ENCODE measurements at places on chromosomes 12 and 14.

GRCh38 chr12:19819231-19819630 lies 379.9 kb downstream of the AEBP2 start:
- DNase-seq = no peak

DNA sequence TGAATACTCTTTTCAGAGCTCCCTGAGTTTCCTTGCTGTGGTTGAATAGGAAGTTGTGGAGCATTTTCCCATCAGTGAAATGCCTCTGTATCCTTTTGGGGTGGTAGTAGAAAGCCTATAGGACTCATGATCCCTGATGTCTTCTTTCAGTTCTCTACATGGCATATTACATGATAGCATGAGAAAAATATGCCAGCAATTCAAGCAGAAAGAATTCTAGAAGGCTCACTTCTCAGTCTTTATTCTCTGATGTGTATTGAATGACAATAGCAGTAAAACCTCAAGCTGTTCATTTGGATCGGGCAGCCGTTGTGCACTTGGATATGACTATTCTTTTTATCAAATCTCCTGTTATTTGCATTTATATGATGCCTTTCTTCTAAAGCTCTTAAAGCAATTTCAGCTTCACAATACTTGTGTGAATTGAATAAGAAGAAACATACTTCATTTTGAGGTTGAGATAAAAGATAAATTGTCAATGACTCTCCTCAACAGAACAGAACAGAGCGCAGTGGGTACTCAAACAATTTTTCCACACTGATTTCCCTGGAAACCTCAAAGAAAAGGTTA lies 251.5 kb upstream of the FBXO33 start:
- no peak for DNase-seq

DNA sequence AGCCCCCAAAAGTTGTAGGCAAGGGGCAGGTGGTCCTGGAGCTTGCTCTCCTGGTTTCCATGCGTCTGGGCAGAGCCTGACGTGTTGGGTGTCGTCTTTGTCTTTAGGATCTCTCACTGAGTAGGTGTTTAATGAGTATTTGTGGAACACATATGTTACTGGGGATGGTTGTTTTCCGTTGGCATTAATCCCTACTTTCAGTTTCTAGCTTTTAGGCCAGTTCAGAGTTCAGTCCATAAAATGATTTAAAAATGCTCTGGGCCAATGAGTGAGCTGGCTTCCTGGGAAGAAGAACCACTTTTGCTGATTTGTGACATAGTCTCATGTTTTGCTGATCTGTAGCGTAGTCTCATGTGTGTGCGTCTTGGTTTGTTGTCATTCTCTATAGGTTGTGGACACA lies 10.9 kb downstream of the AACS start:
- DNase-seq = no peak

GRCh38 chr12:128551266-128551665 lies 272.5 kb downstream of the SLC15A4 start:
- DNase-seq = peak; percentile 58

DNA sequence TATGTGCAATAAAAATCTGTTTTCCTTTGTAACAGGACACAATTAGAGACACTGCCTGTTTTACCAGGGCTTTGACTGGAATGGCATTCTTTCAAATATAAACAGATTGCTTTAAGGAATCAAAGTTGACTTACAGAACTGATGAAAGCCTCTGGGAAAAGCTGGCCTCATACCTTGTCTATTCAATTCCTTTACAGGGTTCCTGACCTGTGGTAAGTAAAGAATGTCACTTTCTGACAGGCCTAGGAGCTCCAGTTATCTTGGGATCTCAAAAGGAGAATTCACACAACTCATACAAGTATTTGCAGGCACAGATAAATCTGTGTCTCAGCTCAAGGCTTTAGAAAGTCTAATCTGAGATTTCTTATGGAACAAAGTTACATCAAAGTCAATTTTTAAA lies 88.4 kb downstream of the BCAT1 start:
- DNase-seq = no peak

DNA sequence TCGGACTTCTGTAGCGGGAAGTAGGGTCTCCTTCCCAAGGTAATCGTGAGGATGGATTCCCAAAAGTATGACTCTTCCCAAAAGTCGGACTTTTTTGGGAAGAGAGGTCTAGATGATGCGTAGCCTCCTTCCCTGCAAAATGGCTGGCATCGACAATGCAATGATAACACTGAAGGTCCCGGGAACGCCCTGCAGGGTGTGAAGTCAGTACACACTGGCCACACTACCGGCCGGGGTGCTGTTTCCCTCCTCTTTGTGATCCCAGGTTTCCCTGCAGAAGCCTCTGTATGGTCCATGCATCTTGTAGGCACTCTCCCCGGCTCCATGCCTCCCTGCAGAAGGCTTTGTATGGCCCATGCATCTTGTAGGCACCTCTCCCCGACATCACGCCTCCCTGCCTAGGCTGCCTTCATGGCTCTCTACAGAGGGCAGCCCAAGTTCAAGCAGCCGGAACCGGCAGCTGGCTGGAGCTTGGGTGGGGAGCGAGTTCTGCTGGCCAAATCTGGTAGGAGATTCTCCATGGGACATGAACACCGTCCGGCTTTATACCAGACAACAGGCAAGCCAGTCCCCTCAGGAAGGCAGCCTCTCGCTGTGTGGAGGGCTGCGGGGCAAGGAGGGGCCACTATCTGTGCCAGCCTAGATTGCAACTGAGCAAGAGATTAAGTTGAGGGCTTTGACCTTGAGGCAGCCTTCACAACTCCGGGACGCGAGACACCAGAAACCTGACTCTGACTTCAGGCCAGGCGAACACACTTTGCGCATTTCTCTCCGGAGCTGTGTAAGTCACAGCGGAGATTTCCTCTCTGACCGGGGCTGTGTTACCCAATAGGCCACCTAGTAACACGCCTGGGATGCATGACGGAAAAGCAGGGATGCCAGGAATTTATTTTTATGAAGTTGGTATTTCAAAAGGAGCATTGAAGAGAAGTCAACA lies 23.5 kb downstream of the FZD10 start:
- DNase-seq = no peak

DNA sequence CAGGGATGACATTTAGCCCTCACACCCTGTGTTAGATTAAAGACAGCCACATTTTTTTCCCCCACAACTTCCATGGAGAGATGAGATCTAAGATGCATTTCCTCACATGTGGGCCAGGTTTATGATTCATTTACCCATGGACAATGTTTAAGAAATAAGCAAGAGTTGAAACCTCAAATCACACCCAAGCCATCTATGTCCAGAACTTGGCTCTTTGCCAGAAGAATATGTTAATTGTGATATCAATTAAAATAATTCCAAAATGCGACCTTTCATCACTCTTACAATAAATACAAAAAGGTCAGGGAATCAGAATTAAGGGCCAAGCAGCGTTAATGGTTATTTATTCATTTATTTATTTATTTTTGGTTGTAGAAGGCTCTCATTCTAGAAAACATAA lies 1376.9 kb upstream of the TMEM132C start:
- no peak for DNase-seq

DNA sequence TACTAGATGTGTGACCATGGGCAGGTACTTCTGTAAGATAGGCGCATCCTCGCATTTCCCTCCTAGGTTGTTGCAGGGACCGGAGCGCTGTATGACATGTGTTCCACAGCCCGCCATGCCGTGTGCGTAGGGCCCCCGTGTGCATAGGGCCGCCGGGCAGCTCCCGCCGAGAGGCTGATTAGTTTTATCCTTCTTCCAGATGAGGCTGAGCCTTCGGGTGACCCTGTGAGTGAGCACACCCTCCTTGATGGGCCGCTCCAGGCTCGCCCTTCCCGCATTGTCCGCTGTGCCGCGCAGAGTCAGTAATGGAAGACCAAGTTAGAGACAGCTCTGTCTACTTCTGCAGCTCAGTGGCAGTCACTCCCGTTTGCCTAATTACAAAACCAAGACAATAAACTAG lies 72.9 kb upstream of the DYNC1H1 start:
- no peak for DNase-seq

DNA sequence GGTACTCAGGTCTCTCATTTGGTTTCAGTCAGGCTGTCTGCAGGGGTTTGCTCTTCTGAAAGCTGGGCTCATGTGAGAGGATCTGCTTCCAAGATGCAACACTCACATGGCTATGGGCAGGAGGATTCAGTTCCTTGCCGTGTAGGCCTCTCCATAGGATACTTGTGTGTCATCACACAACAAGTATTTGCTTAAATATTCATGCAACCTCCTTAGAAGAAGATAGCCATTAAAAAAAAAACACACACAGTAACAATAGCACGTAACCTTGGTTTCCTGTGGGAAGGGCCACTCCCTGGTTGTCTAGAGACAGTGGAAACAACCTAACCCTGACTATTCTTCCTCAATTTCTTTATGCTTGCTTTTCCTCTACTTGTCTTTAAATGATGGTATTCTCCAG lies 31.8 kb upstream of the CLEC4E start:
- DNase-seq = no peak

- DNase-seq = no peak
Observed at GRCh38 chr12:24223926-24224325, 274.5 kb upstream of the SOX5 start.

DNA sequence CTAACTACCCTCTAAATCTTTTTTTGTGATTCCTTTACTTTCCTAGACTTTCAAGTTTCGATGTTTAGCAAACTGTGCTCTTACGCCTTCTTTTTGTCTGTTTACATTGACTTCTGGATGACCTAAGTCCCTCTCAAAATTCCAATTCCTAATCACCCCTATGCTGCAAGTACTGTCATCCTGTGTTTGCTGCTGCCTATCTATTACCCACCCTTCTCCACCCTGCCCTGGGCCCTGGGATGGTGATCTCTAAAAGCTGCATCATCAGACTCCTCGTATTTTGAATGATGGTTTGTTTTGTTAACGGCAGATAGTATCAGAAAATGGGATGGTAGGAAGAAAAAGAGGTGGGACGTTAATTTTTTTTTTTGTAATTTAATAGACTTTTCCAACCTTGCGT lies 272.1 kb downstream of the DIO2 start:
- no peak for DNase-seq

- DNase-seq = peak; percentile 7
Observed at GRCh38 chr14:77407158-77407557, 16.2 kb downstream of the NOXRED1 start.

- DNase-seq = no peak
Observed at GRCh38 chr12:124399622-124400021, 104.7 kb downstream of the RFLNA start.

- DNase-seq = no peak
Observed at GRCh38 chr12:28500373-28501024, 310.2 kb downstream of the CCDC91 start.

DNA sequence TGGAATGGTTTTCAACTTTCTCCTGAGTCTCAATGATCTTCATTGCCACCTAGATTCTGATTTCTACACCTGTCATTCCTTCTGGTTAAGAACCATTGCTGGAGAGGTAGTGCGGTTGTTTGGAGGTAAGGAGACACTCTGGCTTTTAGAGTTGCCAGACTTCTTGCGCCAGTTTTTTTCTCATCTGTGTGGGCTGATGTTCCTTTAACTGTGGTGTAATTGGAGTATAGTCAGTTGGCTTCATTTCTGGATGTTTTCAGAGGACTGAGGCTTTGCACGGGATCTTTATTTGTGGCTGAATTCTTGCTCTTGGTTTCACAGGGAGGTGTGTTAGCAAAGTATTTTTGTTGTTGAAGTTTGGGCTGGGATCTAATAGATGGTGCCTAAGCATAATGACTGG lies 5.7 kb upstream of the CLEC4D start:
- no peak for DNase-seq

- DNase-seq = no peak
Observed at GRCh38 chr12:66596199-66596598, 82.7 kb downstream of the GRIP1 start.

GRCh38 chr12:95810411-95810810 lies 19.8 kb upstream of the NTN4 start:
- DNase-seq = no peak

DNA sequence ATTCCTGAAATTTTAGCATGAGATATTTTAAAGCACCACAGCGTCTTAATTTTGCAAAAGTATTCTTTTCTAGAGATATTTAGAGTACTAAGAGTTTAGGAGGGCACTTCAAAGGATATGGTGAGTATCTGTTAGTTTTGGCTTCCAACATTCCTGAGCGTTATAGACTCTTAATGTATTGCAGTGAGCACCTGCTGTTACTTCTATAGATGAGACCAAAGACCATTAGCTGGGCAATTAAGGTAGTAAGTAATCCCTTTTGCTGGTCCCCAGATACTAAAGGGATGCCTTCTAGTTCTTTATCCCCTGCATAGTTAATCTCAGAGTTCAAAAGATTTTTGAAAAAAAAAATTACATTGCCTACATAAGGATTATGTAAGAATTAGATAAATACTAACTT lies 975.6 kb downstream of the GALC start:
- DNase-seq = no peak

GRCh38 chr12:124273630-124274029 lies 21.3 kb upstream of the RFLNA start:
- no peak for DNase-seq

GRCh38 chr14:99075061-99075460 lies 196.9 kb downstream of the BCL11B start:
- DNase-seq = peak; percentile 14

DNA sequence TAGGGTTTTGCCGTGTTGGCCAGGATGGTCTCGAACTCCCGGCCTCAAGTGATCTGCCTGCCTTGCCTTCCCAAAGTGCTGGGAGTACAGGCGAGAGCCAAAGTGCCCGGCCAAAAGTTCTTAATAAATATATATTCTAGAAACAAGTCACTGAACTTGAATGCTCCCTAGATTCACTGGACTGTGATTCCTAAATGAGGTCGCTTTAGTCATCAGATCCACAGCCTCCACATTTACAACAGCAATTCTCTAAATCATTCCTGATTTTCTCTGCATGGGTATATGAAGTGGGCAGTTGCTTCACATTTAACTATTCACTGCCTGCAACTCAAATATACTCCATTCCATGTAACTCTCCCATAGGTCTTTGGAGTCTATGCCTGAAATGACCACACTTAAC lies 813.0 kb downstream of the GALC start:
- DNase-seq = no peak

DNA sequence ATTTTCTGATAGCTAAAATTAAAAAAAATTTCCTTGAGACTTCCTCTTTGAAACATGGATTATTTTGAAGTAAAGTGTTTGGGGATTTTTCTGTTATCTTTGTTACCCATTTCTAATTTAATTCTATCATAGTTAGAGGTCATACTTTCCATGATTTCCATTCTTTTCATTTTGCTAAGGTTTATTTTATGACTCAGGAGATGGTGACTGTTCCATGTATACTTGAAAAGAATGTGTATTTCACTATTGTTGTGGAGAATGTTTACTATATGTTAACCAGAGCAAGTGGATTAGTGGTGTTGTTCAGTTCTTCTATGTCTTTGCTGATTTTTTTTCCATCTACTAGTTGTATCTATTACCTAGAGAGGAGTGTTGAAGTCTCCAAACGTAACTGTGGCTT lies 250.5 kb upstream of the PELI2 start:
- no peak for DNase-seq

DNA sequence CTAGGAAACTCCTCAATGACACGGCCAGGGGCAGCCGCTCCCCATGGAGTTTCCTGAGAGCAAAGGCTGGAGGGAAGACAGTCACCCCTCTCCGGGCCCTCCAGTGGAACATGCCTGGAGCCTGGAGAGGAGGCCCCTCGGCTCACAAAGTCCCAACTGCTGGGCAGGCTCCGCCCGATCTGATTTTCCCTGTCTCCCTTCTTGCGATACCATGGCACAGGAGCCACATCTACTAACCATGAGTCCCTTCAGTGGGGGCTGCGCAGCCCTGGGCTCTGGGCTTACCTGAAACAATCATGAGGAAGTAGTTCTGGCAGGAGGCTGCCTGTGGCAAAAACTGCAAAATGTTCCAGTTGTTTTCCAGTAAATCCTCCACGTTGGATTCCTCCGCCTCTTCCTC lies 15.3 kb downstream of the P2RX2 start:
- DNase-seq = no peak

GRCh38 chr14:101823511-101824120 lies 62.1 kb downstream of the PPP2R5C start:
- DNase-seq = peak; percentile 67
